Activated CD4-positive, alpha-beta T cell treated with anti-CD3 and anti-CD28 coated beads for 24 hours (primary cell): ENCODE measurements at places on chromosomes 3 and 15.
A peak's percentile ranks its signal among the peaks of the same experiment; 100 is the strongest.

GRCh38 chr15:73598530-73599160, 34.5 kb downstream of the NPTN start:
- DNase-seq, result no peak

- DNase-seq, result no peak
Observed at GRCh38 chr3:188627652-188628051, 473.7 kb downstream of the LPP start.

GRCh38 chr15:57079931-57080620, 161.6 kb downstream of the TCF12 start:
- DNase-seq, result no peak

- DNase-seq, result no peak
Observed at GRCh38 chr3:143152043-143152442, 32.5 kb downstream of the CHST2 start.

GRCh38 chr3:52361898-52362297, 45.8 kb downstream of the DNAH1 start:
- no peak for DNase-seq

- no peak for DNase-seq
Observed at GRCh38 chr3:179046497-179047353, 24.9 kb downstream of the ZMAT3 start.

DNA sequence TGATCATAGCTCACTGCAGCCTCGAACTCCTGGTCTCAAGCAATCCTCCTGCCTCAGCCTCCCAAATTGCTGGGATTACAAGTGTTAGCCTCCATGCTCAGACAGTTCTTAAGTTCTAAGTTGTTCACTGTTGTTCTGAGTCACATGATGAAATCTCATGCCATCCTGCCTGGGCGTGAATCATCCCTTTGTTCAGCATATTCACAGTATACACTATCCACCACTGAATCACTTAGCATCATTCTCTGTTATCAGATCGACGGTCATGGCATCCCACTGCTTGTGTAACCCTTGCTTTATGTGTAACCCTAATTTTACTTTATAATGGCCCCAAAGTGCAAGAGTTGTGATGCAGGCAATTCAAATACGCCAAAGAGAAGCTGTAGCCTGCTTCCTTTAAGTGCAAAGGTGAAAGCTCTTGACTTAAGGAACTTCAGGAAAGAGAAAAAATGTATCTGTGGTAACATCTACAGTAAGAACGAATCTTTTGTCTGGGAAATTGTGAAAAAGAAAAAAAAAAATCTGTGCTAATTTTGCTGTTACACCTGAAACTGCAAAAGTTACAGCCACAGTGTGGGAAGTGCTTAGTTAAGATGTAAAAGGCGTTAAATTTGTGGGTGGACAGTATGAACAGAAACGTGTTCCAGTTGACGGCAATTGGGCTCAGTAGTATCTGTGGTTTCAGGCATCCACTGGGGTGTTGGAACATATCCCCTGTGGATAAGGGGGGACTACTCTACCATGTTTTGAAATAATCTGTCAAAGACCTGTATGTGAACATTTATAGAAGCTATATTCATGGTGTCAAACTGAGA, 80.6 kb downstream of the PCOLCE2 start:
- DNase-seq, result no peak

- no peak for DNase-seq
Observed at GRCh38 chr3:119279584-119280243, 14.5 kb upstream of the ARHGAP31 start.

DNA sequence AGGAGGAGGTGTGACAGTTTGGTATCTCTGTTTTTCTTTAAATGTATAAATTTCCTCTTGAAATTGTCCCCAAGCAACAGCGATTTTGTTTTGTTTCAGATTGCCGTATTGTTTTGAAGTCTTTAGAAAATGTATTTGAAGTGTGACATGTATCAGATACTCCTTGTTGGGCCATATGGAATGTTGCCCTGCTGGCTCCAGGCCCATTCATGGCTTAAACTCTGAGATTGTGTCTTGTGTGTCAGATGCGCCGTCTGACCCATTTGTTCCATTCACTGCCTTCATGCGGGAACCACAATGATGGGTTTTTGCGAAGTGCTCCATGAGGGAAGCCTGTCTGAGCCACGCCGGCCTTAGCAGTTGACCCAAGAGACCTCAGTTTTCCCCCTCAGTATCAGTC, 75.2 kb upstream of the ADAMTSL3 start:
- no peak for DNase-seq

- peak; percentile 15 for DNase-seq
Observed at GRCh38 chr3:52682016-52682415, 3.7 kb downstream of the PBRM1 start.

- no peak for DNase-seq
Observed at GRCh38 chr15:36948982-36949381, 151.4 kb downstream of the MEIS2 start.

DNA sequence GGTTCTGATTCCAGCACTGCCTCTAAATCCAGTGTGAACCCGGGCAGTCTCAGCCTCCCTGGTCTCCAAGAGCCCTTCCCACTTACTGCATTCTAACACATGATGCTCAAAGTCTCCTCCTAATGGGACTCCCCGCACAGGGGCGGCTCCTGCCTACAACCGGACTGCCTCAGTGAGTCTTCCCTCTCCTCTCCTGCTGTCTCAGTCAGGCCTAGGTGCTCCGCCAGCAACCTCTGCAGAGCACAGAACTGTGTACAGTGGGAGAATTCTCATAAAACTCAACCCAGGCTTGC, 28.9 kb downstream of the TBC1D2B start:
- no peak for DNase-seq

GRCh38 chr3:121747976-121748375, 1.6 kb downstream of the GOLGB1 start:
- no peak for DNase-seq

DNA sequence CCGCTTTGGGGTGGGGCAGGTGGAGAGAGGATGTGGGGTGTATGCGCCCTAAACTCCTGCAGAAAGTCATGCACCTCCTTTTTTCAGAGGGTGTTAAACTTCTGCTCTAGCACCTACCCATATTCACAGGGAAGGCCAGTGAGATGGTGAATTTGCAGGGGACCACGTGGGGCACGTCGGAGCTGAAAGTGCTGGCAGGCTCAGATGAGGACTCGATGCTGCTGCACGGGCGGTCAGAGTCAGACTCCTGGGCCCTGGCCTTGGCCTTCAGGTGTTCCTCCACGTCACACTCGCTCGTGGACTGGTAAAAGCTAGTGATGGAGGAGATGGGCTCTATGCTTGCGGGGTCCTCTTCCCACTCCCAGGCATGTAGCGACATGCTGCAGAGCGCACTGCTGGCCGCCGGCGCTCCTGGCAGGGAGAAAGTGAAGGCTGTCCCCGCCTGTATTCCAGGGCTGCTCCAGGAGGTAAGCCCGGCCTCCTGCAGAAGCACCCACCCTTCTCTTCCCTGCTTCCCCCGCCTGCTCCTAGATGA, 883 bp downstream of the CFAP92 start:
- no peak for DNase-seq

- no peak for DNase-seq
Observed at GRCh38 chr15:91985297-91985696, 131.8 kb downstream of the SLCO3A1 start.

DNA sequence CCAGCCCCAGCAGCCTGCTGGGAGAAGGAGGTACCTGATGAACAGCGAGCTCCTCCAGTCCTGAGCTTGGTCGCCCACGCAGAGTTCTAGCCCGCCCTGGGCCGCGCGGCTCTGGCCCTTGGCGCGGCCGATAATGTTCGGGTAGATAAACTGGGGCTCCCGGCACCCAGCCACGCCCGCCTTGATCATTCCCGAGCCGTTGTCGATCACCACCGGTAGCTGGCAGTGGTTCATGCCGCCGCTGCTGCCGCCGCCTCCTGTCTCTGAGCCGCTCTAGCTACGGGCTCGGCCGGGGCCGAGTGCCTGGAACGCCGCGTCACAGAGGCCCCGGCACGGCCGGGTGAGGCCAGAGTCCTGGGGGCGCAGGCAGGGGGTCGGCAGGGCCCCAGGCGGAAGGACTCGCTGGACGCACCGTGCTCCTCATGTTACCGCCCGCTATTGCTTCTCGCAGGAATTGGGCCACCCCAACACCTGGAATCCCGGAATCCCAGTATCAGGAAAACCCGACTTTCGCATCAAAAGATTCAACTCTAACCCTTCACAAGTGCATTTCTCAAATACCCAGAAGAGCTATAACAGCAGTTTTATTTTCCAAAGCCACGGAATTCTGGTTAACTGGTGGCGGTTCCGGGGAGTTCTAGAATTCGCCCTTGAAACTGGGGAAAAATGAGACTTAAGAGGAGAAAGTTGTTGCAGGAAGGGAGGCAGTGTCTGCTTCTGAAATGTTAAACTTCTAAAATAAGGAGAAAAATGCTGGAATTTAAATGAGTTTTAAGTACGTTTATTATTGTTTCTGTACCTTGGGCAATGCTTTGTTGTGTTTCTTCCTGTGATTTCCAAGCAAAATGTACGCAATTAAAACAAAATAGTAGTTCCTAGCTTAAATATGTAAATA, at the start of gene ACTRT3:
Gene ACTRT3 (minus strand): TSS at position 275 of the 895 bp plus-strand sequence. CDS start 41 bp downstream, at position 234.
- DNase-seq, result peak; percentile 41

GRCh38 chr15:94001255-94001801, 230.0 kb upstream of the MCTP2 start:
- DNase-seq, result no peak

DNA sequence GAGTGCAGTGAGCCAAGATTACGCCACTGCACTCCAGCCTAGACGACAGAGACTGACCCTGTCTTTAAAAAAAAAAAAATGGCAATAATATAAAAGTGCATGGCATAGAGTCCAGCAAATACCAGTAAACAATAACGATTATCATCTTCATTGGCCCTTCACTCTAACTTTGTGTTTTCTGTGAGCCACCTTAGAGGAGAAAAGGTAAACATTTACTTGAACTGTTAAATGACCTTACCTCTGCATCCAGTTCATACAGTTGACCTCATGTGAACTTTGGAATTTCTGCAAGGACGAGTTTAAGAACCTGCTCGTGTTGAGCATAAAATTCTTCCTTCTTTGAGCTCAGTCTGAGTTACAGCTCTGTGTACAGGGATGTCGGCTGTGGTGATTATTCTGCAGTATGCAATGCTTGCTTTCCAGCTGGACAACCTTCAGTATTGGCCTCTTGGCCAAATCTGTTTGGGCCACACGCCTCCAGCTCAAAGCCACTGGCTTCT, 56.6 kb downstream of the RLBP1 start:
- no peak for DNase-seq

GRCh38 chr3:183532620-183533411, 22.7 kb downstream of the KLHL6 start:
- DNase-seq, result no peak

DNA sequence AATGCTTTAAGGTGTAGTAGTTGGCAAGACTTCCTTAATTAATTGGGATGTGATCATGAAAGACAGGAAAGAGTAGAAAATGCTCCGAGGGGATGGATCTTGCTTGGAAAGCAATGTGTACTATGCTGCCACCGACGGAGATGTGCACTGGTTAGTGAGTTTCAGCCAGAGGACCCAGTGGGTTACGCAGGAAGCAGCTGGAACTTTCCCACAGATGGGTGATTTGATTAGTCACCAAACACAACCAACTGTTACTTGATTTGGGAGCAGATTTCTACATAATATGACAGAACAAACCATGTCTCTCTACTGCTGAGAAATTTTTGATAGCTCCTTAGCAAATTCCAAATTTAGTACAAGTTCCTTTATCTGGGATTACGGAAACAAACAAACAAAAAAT, 245.4 kb upstream of the MCTP2 start:
- DNase-seq, result no peak

DNA sequence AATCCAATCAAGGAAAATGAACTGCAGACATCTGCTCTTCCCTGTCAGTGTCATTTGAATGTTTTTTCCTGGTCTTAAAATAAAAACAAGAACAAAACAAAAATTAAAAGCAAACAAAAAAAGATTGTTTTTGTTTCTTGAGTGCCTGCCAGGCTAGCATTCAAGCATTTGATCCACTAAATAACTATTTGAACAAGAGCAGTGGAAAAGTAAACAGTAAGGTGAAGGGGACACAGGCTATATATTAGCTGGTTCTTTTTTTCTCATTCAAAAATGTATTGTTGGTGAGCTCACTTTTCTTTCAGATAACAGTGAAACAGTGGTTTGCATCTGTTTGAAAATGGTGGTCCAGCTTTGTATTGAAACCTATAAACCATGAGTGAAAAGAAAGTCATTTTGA, 586.9 kb upstream of the SGO1 start:
- DNase-seq, result no peak

GRCh38 chr3:193574488-193575070, 18.4 kb upstream of the OPA1 start:
- DNase-seq, result no peak

DNA sequence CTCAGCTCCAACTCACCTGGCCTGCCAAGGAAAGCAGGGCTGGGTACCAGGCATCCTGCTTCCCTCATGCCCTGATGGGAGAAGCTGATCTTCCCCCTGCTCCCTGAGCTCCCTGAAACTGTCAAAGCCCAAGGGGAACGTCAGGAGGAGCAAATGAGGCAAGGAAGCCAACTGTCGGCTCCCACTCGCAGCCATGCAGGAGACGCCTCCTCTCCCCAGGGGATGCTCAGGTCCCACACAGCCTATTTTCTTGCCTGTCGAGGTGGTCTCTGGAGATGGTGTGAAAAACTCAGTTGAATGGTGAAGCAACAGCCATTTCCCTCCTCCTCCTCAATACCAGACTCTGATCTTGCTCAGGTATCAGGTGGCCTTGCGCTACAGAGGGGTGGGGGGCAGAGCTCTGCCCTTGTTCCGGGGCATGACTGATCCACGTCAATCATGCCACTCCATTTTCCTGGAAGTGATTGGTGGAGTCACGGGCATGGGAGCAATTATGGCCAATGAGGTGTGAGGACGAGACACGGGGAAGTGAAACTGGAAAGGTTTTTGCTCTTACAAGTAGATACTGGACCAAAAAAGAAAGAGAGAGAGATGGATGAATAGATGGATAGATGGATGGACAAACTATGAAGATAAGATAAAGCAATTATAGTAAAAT, 58.2 kb downstream of the SLC6A1 start:
- DNase-seq, result no peak

- DNase-seq, result peak; percentile 36
Observed at GRCh38 chr3:122258757-122259371, 66.2 kb upstream of the CSTA start.

- DNase-seq, result no peak
Observed at GRCh38 chr15:64586984-64587383, 126.6 kb downstream of the ZNF609 start.

- no peak for DNase-seq
Observed at GRCh38 chr3:2615080-2615479, 495.1 kb downstream of the IL5RA start.

GRCh38 chr3:60086811-60087210, 1037.0 kb upstream of the CFAP20DC start:
- DNase-seq, result peak; percentile 14

- no peak for DNase-seq
Observed at GRCh38 chr3:9147896-9148266, 101.6 kb downstream of the SRGAP3 start.

DNA sequence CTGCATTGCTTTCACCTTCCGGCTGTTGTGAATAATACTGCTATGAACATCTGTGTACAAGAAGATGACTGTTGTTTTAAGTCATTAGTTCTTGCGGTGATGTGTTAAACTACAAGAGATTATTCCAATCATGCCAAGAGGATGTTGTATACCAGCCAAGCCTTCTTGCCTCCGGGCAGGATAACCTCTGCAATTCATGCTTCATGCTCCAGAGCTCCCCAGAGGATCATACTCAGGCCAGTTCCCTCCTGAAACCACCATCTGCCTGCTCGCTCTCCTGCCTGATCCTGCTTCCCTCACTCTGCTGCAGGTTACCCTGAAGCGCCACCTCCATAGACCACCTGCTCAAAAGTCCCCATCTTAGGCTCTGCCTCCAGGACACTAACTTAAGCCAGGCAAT, 187.1 kb upstream of the PROK2 start:
- DNase-seq, result no peak

- no peak for DNase-seq
Observed at GRCh38 chr15:68512598-68512997, 66.2 kb upstream of the CORO2B start.

- no peak for DNase-seq
Observed at GRCh38 chr15:25890529-25890928, 27.4 kb upstream of the ATP10A start.
